ENCODE measurements at places on chromosomes 3 and 15. TPM values are rescaled to one million over a fixed set of nuclear protein-coding genes. Genes with fewer than 3 reads are reported as not detected.

The RTP4 gene
- 2.4 TPM for total RNA-seq

The LRRC31 gene
- not detected for total RNA-seq

The ETFA gene
- 178 TPM for total RNA-seq

The ADIPOQ gene
- not detected for total RNA-seq

The TRAT1 gene
- 29.1 TPM for total RNA-seq

The GUCA1C gene
- total RNA-seq: not detected

Data from CD8-positive, alpha-beta memory T cell (primary cell).